ENCODE measurements at places on chromosomes 3 and 15.

DNA sequence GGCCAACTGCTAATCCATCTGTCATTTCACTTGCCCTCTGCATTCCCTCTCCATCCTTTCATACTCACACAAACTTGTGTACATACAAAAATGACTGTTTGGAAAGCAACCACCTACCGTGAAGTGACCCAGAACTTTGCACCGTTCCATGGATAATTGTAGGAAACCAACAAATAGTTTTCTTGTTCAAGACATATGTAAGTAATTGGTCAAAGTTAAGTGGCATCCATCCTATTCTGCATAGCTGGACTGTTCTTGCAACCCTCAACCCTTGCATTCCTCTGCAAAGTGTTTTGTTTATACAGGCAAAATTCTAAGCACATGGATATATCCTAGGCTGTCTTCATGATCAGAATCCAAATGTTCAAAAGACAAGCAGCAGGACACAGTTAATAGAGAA, 592.5 kb downstream of the MECOM start:
- DNase-seq = no peak

- no peak for DNase-seq
These were observed 415.3 kb downstream of the FOXP1 start for GRCh38 chr3:71168121-71168721.

DNA sequence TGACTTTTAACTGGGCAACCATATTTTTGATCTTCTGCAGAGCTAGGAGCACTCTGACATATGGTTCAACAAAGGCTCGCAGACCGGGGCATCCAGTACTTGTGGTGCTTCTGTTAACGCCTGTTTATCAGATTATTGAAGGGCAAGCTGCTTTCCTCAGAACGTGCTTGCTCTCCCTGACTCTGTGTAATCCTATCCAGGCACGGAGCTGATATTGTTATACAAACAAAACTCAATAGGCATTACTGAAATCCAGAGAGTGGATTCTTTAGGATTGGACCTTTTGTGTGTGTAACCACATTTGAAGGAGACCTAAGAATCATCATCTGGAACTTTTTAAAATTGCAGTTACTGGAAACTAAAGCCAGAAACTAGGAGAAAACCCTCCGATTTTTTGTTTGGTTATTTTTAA, 246.5 kb downstream of the PTPRG start:
- no peak for DNase-seq

DNA sequence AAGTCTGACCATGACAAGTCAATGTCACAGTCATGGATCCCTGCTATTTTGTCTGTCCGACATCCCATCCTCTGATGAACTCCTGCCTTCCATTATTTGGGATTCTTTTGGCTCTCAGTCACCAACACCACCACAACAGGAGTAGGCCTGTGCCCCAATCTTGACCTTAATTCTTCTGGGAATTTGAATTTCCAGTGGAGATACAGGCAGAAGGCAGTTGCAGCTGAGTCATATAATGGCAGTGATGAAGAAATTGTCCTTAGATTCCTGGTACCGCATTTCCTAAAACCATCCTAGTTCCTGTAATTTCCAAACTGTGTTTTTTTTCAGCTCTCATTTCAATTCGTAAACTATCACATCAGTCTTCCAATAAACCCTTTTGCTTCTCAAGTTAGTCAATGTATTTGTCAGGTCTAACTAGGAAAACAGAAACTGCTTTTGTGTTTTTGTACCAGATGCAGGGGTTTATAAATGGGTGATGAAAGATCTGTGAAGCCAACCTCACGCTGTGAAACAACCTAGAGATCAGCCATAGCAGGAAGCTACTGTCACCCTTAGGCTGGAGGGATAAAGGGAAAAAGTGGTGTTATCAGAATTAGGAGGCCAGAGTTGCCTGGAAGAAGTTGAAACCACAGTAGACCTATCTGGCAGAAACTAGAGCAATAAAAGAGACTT, 126.3 kb upstream of the TMEM108 start:
- no peak for DNase-seq

DNA sequence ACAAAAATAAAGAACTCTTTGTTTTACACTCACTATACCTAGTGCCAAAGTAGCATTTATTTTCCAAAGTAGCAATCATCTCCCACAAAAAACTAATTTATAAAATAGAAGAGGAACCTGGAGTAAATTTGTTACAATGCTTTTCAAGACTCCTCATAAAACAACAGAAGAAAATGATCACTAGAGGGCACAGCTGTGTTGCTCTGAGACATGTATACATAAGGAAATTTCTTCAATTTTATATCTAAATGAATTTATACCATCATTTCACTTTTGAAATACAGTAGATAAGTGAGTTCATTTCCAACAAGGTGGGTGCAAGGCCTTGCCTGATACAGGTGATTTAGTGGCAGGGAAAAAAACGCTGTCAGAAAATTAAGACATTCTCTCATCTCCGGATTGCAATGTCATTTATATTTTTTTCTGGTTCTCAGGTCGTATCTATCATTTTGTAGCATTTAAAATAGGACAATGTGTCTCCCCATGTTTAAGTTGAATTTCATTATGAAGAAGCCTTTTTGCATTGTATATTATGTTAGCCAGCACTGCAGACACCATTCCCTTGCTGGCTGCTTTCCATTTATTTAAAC, 25.3 kb upstream of the ARHGEF26 start:
- no peak for DNase-seq

GRCh38 chr15:40754574-40754882, 526 bp downstream of the RMDN3 start:
- DNase-seq = no peak

DNA sequence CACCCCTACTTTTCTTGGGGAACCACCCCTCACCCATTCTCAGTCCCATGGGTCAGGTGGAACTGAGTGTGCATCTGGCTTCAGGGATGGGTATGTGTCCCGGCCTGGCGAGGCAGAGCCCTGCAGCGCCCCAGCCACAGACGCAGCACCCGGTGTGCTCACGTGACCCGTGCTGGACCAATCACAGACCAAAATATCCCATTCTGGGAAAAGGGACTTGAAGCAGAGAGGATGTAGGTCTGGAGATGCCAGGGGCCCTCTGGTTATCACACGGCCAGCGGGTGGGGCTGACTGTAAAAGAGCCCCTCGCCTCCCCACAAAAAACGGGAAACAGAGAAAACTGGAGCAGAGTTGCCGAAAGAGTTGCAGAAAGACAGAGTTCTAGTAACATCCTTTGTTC, 138.0 kb upstream of the RAD18 start:
- DNase-seq = no peak

DNA sequence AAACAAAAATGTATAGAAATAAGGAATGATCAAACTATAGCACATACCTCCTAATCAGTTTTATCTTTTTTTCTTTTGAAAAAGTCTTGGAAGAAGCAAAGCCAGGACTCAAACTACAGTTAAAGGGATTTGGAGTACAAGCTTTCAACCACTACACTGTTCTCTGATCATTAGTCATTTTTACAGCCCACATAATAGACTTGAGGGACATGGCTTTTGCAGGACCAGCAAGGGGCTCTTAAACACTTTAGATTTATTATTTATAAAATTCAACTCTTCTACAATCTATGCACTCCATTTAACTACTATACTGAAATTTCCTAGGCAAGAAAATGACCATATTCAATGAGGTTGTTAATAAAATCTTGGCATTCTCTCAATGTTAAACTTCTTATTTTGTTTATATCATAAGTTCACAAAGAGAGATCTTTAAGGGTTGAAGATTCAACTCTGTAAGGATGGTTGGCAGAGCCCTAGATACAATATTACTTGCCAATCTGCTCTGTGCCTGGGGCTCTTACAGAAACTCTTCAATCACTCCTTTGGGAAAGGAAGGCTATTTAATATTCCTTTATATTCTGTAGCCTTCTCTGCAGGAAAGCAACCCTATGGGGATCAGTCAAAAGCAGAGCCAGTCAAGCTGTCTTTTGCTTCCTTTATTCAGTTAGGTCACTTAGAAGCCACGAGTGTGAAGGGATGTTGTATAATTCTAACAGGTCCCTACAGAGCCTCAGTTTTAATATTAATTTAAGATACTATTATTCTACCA, 557.7 kb upstream of the SGO1 start:
- no peak for DNase-seq

GRCh38 chr15:79078763-79079410, 11.7 kb downstream of the RASGRF1 start:
- DNase-seq = no peak

- DNase-seq = no peak
These were observed 58.3 kb upstream of the TMEM115 start for GRCh38 chr3:50417637-50418033.

- DNase-seq = no peak
These were observed 217.2 kb upstream of the ARPP21 start for GRCh38 chr3:35422101-35422500.

Measured in stimulated activated naive CD4-positive, alpha-beta T cell (primary cell).